ENCODE measurements at places on chromosomes 16 and 17. TPM values are rescaled to one million over a fixed set of nuclear protein-coding genes. Genes with fewer than 3 reads are reported as not detected.

OR3A1 gene
- total RNA-seq: 0.56 TPM

SLC5A11 gene
- total RNA-seq: not detected

IRF8 gene
- 227 TPM for total RNA-seq

MYOCD gene
- total RNA-seq: not detected

FBXO39 gene
- total RNA-seq: 0.27 TPM

MSRB1 gene
- total RNA-seq: 21.8 TPM

MRM1 gene
- total RNA-seq: 16.4 TPM

MPO gene
- 0.07 TPM for total RNA-seq

REXO5 gene
- total RNA-seq: 17.9 TPM

NEUROD2 gene
- not detected for total RNA-seq

CXCL16 gene
- total RNA-seq: 1.7 TPM

TPSD1 gene
- total RNA-seq: not detected

NPIPA2 gene
- total RNA-seq: 2.1 TPM

OTOP3 gene
- total RNA-seq: not detected

TMEM92 gene
- 0.23 TPM for total RNA-seq

HAP1 gene
- total RNA-seq: not detected

ASGR2 gene
- total RNA-seq: not detected

SPAG5 gene
- total RNA-seq: 142 TPM

MARVELD3 gene
- total RNA-seq: not detected

Data from activated CD4-positive, alpha-beta T cell treated with anti-CD3 and anti-CD28 coated beads for 36 hours (primary cell).